ENCODE measurements at places on chromosomes 11 and 22.

DNA sequence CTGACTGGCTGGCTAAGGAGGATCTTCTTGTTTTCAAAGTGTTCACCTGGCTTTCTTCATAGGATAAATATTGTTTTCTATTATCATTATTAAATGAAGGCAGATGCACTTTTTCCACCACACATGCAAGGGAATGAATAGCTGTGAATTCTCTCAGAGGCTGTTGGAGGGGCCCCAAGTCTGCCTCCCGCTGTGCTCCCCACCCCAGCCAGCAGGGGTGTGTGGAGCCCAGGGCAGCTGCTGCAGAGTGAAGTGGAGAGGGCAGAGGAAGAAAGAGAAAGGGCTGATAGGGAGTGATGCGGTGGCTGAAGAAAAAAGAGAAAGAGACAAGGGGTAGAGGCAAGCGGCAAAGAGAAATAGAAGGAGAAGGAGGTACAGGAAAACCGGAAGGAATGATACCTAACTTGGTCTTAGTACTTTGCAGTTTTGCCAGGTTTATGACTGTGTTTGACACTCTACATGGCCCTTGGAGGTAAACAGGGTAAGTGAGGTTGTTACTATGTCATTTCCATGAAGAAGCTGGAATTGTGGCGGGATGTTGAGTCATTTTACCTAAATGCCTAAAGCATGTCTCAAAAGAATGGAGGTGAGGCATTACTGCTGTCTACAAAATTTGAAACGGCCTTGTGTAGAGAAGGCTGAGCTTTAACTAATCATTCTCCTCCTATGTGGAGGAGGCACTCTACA is 145.7 kb upstream of the B3GAT1 start:
- DNase-seq: no peak

DNA sequence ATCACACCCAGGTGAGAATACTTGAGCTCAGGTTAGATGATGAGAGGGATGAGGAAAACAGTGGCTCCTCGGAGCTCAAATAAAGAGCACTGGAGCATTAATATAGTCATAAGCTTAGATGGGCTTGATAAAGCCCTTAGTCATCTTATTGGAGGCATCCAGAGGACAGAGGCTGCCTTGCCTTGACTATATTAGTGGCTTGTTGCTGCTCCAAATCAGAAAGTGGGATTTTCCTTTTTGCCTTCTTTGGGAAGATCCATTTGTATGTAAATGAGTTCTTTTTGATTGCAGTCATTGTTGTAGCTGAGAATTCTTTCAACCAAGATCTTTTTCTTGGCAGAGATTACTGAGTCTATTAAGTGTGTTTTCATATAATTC is 18.9 kb downstream of the ADM start:
- no peak for DNase-seq

DNA sequence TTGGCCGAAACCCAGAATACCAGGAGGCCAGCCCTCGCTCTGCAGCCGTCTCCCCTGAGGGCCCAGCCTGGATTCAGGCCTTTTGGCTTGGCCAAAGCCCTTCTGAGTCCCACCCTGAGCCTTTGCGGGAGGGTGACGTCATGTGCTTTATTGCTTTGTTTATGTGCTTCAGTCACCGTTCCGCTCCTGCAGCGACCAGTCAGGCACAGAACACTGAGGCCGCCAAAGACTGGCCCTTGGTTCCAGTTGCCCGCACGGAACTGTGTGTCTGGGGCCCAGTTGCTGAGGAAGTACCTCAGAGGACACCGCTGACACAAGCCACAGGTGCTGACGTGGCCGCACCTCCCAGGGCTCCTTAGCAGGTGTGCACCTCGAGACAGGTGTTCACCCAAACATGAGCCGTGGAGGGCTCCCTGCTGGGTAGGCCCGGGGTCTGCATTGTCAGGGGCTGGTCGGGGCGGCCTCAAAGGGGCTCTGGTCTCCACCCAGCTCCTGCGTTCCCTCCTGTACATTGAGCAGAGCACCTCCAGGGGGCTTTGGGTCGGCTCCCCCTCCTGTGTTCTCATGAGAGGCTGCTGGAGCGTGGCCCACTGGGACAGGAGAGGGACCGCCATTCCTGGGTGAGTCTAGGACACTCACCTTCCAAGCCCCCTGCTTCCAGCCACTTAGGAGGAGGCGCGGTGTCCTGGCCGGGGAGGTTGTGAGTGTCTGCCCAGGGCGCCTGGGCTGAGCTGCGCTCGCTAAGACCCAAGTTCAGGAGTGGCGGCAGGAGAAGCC is 376.8 kb downstream of the TBC1D22A start:
- DNase-seq: no peak

DNA sequence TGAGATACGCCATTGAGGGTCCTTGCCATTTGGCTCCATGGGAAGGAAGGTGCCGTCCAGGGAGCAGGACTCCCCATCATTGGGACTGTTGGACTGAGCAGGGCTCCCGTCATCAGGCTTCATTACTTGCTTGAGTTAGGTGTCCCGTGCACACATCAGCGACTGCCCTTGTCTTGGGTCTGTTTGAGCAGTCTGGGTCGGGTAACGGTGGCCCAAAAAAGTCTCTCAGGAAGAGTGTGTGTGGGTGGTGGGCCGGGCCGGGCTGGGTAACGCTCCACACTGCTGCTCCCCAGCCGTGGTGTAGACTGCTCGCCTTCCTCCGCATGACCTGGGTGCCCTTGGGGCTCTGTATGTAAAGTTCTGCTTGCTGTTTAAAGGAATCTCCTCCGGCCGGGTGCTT is 293.5 kb downstream of the TBC1D22A start:
- DNase-seq: no peak

GRCh38 chr11:33772300-33772699 is 2.0 kb downstream of the FBXO3 start:
- DNase-seq: no peak

DNA sequence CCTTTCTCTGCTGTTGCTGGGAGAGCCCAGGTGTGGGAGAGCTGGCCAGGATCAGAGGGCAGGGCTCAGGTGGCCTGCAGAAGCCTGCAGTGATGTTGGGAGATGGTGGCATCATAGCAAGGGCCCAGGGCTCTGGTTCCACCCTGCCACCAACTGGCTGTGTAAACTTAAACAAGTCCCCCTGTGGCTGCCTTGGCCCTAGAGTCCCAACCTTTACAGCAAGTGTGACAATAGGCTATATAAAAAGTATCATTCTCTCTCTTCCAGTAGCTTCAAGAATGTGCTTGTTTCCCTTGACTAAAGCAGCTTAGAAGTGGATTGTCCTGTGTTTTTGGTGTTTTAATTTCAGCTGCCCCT is 201.8 kb upstream of the E2F8 start:
- DNase-seq: no peak

DNA sequence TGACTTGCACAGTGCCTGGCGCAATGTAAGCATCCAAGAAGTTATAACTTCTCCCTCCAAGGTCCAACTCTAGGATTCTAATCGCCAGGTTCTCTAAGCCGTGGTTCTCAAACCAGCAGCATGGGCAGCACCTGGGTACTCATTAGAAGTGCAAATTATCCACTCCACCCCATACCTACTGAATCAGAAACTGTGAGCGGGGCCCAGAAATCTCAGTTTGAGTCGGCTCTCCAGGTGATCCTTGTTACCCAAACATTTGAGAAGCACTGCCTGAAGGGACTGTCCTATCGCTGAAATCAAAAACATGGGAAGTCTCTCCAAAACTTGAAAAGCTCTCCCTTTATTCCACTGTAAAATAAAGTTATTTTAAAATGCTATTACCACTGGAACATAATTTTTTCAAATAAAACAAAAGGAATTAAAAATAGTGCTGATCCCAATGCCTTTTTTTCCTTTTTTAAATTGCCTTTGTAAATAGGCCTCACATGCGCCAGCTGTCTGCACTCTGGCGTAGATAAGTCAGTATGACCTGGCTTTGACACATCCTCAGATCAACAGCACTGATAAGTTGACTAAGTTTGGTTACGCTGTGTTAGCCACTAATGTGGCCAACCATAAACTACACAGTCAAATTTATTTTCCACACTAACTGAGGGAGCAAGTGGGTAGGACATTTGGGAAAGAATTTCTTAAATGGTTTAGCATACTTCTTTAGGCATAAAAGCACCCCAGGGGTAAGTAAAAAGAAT is 8.4 kb upstream of the CTR9 start:
- DNase-seq: peak; percentile 76

DNA sequence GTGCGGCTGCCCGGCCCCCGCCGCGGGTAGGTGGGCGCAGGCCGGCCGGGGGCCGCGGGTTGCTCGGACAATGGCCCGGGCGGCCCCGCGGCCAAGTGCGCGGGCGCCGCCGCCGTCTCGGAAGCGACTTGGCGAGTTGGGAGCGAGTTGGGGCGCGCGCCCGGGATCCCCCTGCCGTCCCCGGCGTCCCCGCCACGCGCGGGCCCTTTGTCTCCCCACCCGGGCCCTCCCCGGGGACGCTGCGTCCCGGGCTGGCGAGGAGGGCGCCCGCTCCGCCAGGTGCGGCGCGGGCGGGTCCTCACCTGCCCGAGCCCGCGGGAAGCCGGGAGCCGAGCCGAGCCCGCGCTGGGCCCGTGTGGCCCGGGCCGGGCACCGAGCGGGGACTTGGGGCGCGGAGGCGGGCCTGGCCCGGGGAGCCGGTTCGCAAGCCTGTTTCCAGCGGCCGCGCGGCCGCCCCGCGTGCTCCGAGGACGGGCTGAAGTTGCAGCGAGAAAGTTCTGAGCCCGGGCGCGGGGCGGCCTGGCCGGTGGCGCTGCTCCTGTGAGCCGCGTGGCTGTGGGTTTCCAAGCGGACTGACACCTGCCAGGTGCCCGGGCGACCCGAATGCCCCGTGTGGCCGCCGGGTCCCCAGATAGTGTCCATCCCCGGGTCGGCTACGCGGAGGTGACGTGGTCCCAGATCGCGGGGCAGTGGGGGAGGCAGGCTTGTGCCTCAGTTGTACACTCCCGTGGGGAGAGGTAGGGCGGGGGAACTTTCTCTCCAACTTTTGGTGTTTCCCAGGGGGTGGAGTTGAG is 586 bp downstream of the LRP5 start:
- no peak for DNase-seq

DNA sequence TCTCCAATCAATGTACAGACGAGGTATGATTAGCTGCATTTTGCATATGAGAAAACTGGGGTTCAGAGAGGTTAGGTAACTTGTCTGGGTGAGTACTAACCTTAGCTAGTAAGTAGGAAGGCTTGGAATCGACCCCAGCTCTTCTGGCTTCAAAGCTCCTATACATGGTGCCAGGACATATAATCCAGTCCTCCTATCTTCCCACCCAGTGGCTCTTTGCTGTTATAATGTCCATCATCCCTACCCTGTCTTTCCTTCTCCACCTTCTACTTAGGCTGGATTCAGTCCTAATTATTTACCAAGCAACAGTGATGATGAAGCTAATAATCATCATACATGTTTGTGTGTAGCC is 20.0 kb downstream of the EHF start:
- DNase-seq: no peak

- no peak for DNase-seq
These were observed 18.0 kb downstream of the A4GALT start for GRCh38 chr22:42702675-42703074.

DNA sequence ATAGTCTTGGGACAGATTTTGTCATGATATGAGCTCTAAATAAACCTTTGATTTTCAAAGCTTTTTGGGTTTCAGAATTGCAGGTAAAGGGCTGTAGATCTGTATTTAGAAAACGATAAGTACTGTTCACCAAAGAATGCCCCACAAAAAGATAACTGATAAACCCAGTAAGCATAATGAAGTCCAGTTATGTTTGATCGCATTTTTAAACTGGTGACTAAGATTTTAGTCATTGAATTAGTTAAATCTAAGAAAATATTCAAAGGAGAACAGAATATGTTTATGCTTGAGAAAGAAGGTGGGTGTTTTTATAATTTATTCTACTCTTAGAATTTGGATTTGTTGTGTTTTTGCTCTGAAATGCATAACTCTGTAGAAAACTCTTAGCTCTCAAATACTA is 11.6 kb downstream of the DEPDC7 start:
- no peak for DNase-seq

GRCh38 chr11:44047298-44047697 is 483 bp upstream of the ACCSL start:
- no peak for DNase-seq

GRCh38 chr11:128686745-128687177 is 7.1 kb upstream of the FLI1 start:
- peak; percentile 27 for DNase-seq

DNA sequence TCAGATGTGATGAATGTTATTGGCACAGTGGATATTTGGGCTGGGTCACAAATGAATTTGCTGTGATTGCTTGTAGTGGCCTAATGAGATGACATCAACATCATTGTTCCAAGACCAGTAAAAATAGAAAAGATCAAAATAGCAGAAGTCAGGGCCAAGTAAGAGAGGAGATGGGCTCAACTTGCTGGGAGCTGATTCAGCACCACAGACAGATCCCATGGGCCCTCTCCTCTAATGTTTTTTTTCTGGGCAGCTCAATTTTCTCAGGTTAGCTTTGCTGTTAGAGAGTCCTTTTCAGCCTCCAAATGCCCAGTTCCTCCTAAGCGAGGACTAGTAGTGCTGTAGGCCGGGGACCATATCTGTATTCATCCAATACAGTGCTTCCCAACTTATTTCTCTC is 86.0 kb upstream of the IZUMO1R start:
- DNase-seq: no peak

GRCh38 chr22:49047447-49047846 is 780.2 kb downstream of the BRD1 start:
- no peak for DNase-seq

- no peak for DNase-seq
These were observed 409 bp upstream of the TMEM134 start for GRCh38 chr11:67469508-67469811.

- no peak for DNase-seq
These were observed 6.2 kb downstream of the SC5D start for GRCh38 chr11:121298774-121299173.

DNA sequence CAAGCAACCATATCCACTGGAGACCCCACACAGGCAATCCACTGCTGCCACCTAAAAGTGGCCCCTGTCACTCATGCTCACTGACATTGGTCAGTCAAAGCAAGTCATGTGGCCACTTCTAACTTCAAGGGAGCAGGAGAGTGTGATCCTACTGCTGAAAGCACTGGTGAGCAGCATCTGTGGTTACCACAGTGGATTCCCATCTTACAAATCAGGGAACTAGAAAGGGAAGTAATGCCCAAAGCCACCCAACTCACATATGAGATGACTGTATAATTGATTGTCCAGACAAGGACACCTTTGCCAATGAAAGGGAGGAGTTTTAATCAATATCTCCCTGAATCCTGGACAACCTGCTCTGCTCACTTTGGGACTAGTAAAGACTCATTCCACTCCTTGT is 17.7 kb downstream of the RCN1 start:
- no peak for DNase-seq

DNA sequence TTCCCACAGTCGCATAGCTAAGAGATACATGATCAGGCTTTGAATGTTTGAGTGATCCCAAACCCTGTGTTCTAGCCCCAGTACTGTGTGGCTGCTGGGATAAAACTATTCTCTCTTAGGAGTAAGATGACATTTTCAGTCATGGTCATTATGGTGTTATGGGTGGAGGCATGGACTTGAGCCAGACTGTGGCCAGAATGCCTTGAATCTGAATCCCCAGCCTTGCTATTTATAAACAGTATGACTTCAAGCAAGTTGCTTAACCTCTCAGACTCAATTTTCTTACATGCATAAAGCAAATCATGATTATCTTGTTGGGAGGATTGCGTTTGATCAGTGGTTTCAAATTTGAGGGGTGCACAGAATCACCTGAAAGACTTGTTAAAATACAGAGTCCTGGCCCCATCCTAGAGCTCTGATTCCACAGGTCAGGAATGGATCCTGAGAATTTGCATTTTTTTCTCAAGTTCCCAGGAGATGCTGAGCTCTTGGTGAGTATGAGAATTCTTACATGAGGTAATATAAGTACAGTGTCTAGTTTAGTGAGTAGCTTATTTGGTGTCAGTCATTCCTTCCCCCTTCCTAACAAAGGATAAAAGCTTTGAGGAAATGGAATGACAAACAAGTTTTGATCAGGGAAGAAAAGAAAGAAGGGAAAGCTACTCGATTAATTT is 571.7 kb downstream of the METTL15 start:
- peak; percentile 66 for DNase-seq

- no peak for DNase-seq
These were observed 357.7 kb upstream of the ARHGAP42 start for GRCh38 chr11:100329352-100329751.

Data from HCEC 1CT (cell line).